ENCODE measurements at places on chromosomes 13 and 19.

- peak; percentile 74 for DNase-seq
Observed at GRCh38 chr19:14381689-14382474, 638 bp downstream of the ADGRE5 start.

DNA sequence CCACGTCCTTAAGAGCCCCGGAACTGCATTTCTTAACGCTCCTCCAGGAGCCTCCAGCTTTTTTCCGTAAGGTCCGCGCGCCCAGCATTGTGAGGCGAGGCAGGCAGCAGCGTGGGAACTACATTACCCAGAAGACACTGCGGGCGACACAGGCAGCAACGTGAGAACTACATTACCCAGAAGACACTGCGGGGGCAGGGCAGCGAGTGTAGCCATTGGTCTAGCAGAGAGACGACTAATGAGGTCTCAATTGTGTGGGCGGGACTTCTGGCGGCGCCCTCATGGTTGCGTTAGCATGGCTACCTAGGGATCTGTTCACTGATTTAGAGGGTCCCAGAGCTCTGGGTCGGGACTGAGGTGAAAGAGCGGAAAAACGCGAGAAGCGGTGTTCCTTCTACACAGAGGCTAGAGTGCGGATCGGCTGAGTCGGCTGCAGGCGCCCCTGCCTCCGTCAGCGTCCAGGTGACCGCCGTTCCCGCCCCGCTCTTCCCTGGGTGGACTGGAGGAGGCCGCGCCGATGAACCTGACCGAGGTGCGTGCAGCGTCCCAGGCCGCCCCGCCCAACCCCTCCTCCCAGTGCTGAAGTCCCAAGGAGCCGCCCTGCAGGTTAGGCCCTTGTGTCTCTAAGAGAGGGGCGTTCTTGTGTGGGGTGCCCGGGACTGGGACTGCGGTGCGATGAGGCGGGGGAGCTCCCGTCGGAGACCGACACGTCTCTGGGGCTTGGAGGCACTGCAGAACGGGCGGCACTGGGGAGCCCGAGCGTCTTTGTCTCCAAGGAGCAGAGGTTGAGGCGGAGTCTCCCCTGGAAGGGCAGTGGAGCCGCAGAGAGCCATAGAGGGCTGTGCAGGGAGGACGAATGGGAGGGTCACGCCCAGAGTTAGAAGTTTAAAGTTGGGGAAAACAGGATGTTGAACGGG, at the start of gene ZNF749:
Gene ZNF749, plus strand, starts transcription at position 264 of the 917 bp plus-strand sequence. Its CDS starts 254 bp downstream, at position 518.
- peak; percentile 96 for DNase-seq

- no peak for DNase-seq
Observed at GRCh38 chr13:111119966-111120365, 4.9 kb downstream of the ARHGEF7 start.

GRCh38 chr13:53447863-53448262, 419.2 kb downstream of the OLFM4 start:
- DNase-seq = no peak

GRCh38 chr19:1000095-1000494, at the start of gene GRIN3B:
GRIN3B (plus strand) TSS chr19:1000419; CDS start chr19:1000438, 19 bp downstream.
- DNase-seq = peak; percentile 82

DNA sequence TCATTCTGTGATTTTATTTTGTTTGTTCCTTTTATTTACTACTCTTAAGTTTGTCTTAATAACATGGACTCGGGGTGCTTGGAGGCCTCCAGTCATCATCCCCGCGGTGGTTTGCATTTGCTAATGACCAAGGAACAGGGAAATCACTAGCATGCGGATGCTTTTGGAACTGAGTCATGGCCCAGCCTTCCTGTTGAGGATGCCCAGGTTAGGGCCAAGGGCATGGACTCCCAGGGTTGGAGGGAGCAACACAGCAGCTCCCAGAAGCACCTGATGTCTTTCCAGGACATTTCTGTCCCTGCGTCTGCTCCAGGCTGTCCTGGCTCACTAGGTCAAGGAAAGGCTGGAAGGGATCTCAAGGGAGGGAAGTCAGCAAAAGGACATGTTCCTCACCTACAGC, 423.7 kb upstream of the TSHZ3 start:
- no peak for DNase-seq

DNA sequence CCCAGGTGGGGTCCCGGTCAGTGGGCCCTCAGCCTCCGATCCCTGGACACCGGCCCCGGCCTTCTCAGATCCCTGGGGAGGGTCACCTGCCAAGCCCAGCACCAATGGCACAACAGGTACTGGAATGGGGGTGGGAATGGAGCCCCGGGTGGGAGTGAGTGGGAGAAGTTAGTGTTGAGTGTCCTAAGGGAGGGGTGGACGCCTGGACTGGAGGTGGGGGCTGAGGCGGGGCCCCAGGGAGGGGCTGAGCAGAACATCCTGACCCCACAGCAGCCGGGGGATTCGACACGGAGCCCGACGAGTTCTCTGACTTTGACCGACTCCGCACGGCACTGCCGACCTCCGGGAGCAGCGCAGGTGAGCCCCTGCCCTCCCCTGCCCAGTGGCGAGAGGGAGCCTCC, 17.7 kb downstream of the EPN1 start:
- no peak for DNase-seq

DNA sequence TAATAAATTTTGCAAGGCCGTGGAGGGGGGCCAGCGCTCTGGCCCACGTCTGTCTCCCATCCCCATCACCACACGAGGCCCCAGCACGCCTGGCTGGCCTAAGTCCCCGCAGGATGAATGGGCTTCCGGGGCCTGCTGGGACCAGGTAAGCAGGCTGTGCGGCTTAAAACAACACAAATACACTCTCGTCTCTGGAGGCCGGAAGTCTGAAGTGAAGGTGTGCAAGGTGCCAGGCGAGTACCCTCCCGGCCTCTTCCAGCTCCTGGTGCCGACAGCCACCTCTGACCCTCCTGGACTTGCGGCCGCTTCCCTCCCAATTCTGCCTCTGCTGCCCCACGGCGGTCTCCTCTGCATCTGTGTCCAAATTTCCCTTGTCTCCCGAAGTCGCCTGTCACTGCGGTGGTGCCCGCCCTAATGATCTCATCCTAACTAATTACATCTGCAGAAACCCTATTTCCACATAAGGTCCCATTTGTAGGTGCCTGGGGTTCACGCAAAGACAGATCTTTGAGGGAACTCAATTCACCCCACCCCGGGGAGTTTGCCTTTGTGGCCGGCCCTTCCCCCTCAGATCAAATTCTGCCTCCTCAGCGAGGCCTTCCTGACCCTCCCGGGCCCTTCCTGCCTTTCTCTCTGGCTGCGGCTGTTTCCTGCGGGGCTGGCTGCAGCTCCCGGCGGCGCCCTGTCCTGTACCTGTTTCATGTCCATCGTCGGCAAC, 8.1 kb upstream of the PTBP1 start:
- no peak for DNase-seq

DNA sequence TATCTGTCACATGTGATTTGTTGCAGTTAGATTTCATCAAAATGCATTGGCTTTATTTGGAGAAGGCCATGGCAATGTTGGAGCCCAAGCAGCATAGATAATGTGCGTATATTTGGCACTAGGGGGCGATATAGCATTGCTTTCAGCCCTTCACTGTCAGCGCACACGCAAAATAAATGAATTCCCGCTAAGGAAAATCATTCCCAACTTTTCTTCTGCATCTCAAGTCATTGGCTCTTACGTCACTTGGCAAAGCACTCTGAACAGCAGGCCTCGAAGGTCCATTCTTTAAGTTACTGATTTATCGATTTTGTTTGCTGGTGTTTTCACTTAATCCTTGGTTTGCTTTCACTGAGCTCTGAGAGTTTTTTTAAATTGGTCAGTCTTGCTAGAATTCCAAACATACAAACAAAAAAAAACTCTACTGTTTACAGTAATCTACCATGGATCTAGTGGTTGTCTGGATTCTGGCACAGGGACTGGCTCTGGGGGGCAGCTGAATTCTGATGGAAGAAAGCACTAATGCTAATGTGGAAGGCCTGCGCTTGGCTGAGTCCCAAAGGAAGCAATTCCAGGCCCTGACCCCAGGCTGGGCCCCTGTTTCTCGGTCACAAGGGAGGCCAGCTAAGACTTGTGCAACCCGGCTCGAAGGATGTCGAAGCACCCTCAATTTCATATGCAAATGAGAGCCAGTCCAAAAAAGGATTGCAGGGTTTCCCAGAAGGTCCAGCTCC, 97.7 kb upstream of the IPO5 start:
- DNase-seq = peak; percentile 55

DNA sequence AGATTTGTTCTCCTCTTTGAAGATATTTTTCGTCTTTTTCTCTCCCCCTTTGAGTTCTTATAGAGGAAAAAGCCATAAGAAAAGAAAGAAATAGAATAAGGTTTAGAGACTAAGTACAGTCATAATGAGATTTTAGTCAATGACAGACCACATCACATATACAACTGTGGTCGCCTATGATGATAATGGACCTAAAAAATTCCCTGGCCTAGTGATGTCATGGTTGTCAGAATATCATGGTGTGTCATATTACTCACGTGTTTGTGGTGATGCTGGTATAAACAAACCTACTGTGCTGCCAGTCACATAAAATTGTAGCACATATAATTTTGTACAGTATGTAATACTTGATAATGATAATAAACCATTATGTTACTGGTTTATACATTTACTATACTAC, 1096.1 kb downstream of the OLFM4 start:
- DNase-seq = no peak

GRCh38 chr13:94020426-94020825, 459.1 kb downstream of the DCT start:
- DNase-seq = no peak

GRCh38 chr13:111511219-111511732, 190.8 kb downstream of the TEX29 start:
- DNase-seq = no peak

- no peak for DNase-seq
Observed at GRCh38 chr13:113822266-113822665, 41.6 kb downstream of the GAS6 start.

DNA sequence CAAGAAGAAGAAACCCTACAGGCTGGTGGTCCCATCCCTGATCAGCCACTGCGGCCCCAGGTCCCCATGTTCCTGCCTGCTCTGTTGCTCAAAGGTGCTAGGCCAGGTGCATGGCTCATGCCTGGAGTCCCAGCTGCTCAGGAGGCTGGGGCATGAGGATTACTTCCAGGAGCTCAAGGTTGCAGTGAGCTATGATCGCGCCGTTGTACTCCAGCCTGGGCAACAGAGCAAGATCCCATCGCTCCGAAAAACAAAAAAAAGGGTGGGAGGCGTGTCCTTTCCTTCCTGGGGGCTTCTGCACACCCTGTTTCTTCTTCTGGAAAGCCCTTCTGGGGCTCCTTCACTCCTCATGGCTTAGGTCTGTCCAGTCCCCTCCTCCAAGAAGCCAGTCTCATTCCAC, 11.9 kb upstream of the TINCR start:
- no peak for DNase-seq

GRCh38 chr13:24274452-24275021, 34.8 kb upstream of the C1QTNF9 start:
- DNase-seq = no peak

GRCh38 chr13:72453161-72453560, 274.3 kb downstream of the MZT1 start:
- no peak for DNase-seq

- DNase-seq = peak; percentile 48
Observed at GRCh38 chr19:46674416-46675178, 13.6 kb upstream of the DACT3 start.

- no peak for DNase-seq
Observed at GRCh38 chr19:34707661-34708060, 26.4 kb upstream of the ZNF181 start.

DNA sequence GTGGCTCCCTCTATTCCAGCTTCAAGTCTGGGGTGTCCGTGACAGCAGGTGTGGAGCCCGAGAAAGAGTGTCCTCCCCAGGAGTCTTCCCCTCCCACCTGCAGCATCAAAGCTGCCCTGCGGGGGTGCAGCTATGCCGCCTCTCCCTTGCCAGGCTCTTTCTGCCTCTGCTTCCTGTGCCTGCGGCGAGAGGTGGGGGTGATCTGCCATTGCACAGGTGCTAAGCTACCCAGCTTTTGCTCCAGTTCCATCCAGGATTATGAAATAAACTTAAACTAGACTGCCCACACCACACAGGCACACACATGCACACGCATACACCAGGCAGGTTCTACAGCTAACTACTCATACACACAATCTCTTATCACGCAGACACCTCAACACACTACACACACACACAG, 104.7 kb upstream of the CLDN10 start:
- DNase-seq = no peak

- DNase-seq = no peak
Observed at GRCh38 chr13:80359778-80360452, 19.0 kb upstream of the SPRY2 start.

GRCh38 chr13:39254601-39255000, 216.3 kb downstream of the NHLRC3 start:
- no peak for DNase-seq

DNA sequence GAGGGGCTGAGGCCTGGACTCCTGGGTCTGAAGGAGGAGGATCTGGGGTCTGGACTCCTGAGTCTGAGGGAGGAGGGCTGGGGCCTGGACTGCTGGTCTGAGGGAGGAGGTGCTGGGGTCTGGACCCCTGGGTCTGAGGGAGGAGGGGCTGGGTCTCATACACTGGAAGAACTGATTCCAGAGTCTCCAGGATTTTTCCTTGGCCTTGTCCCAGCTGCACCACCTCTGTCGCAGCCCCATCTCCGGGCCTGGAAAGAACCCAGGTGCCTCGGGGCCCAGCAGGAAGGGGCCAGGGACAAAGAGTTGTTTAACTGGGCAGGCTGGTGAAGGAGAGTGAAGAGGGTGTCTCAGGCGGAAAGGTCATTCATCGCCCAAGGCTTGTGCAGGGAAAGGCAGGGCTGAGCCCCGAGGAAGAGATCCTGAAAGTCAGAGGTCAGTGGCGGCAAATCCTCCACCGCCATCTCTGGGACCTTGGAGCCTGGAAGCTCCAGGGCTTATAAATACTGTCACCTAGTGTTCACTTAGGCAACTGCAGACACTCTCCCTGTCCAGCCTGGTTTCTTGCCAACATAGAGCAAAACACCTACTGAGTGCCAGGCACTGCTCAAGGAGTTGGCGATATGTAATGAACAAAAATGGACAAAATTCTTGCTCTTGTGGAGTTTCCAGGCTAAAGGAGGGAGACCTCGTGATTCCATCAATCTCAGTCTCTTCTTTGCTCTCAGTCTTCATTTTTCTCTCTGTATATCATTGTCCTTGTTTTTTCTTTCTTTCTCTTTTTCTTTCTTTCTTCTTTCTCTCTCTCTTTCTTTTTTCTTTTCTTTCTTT, 4.4 kb upstream of the KCNN4 start:
- DNase-seq = peak; percentile 70

GRCh38 chr13:86839221-86839620, 832.0 kb upstream of the SLITRK5 start:
- no peak for DNase-seq
